Fibroblast of villous mesenchyme (primary cell): ENCODE measurements at places on chromosomes 6 and 20.

DNA sequence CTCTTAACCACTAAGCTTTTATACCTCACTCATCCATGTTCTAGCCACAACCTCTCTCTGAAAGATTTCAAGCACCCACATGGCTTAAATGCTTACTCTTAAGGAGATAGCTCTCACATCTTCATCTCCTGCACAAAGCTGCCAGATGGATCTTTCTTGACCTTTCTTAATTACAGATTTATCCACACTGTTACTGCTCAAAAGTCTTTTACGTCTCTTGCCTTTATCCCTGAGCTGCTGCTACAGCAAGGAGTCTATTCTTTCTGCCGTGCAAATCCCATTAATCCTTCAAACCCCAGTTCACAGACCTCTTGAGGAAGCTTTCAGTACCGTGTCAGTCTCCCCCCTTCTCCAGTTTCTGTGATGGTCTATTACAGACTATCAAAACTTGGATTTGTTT, 54.6 kb downstream of the B4GALT5 start:
- no peak for DNase-seq

- DNase-seq, result no peak
Observed at GRCh38 chr6:27693766-27694546, 218.2 kb downstream of the OR2B2 start.

DNA sequence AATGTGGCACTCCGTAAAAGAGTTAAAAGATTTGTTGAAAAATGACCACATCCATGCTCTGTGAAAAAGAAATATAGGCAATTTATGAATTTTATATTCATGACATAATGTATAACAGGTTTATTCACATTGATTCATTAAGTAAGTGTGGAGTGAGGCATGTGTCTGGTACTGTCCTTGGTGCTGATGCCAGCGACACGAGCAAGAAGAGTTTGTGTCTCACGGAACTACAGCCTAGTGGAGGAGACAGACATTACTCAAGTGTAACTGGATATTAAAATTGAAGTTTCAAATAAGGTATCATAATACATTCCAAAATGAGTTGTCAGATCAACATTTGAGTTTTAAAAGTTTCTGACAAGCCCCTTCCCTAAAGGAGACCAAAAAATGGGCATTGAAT, 158.2 kb upstream of the PRND start:
- DNase-seq, result peak; percentile 82

DNA sequence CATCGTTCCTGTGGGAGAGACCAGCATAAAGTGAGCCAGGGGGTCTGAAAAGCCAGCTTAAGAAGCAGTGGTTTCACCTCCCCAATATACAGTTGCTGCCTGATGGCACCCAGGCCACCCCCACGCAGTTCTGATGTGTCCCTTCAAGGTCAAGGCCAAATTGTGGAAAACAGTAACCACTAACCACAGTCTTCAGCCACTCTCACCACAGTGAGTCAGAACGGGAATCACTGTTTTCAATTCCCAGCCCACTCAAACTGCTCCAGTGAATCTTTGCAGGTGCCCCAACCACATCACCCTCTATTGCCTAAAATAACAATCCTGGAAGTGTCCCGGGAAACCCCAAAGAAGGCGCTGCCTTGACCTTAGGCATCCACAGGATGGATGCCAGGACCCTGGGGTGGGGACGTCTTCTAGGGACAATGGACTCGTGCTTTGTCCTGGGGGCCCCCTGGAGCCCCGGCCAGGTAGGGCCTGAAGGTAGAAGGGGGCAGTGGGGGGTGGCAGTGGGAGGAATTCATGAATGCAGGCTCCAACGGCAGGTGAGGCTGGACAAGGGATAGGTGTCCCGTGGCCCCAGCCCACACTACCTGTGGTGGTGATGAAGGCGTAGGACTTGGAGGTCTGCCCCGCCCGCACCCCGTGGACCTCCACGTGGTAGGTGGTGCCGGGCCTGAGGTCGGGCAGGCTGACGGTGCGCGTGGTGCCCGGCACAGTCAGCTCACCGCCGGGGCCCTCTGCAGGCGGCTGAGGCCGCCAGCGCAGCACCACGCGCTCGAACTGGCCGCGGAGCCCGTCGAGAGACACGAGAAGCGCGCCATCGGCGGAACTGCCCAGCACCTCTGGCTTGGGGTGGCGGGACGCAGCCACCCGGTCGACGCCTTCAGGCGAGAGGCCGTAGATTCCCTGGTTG, 22.2 kb downstream of the TNXB start:
- DNase-seq, result peak; percentile 78

- DNase-seq, result no peak
Observed at GRCh38 chr6:88059191-88059590, 11.6 kb downstream of the SPACA1 start.

DNA sequence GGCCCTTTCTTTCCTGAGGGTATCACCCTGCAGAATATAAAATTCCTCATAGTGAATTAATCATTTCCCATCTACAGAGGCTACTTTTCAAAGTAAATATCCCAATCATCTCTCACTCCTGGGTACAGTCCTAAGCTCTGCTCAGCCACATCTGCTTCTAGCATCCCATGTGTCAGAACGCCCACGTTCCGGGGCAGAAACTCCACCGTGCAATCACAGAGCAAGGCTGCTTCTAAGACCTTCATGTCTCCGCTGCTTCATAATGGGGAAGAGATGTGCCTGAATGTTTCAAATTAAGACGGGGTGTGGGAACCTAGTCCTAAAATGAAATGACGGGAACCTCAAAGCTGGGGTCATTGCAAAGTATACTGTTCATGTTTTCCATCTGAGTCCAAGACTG, 208.8 kb upstream of the GMDS start:
- DNase-seq, result no peak

GRCh38 chr20:11585752-11586352, 331.8 kb upstream of the BTBD3 start:
- DNase-seq, result peak; percentile 10

DNA sequence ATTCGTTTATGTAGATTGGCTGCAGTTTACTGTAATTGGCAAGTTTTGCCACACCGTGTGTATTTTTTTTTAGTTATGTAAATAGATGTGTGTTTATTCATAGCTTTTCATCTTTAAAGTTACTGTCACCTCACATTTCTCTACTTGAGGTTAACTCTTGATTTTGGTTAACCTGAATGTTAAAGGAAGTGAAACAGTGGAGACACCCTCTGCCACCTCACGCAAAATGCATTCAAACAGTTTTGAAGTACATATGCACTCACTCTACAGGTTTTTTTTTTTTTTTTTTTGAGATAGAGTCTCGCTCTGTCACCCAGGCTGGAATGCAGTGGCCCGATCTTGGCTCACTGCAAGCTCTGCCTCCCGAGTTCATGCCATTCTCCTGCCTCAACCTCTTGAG, 17.7 kb downstream of the OR2A4 start:
- DNase-seq, result no peak

DNA sequence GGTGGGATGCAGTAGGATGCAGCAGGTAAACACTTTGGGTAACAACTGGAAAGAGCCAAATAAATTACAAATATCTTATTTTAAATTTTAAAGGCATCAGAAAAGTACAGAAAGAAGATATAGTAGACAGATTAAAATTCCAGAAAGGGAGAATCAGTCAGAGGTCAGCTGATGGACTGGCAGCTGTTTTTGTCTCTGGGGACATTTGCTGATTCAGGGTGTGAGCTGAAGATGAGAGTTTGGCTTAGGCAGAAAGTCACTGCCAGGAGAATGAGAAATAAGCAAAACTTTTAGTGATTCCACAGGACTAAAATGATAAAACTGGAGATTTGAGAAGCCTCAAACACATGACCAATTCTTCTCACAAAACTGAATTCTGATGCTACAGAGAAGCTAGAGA, 39.5 kb downstream of the AHI1 start:
- no peak for DNase-seq

- DNase-seq, result no peak
Observed at GRCh38 chr6:13788820-13789219, 25.5 kb downstream of the MCUR1 start.

GRCh38 chr6:129317931-129318820, 391.8 kb downstream of the ARHGAP18 start:
- peak; percentile 69 for DNase-seq

- peak; percentile 58 for DNase-seq
Observed at GRCh38 chr20:37335642-37336368, 10.1 kb upstream of the SRC start.

GRCh38 chr6:106874481-106874880, 100.0 kb downstream of the CD24 start:
- no peak for DNase-seq

- DNase-seq, result no peak
Observed at GRCh38 chr20:57265336-57265996, 975 bp downstream of the BMP7 start.

DNA sequence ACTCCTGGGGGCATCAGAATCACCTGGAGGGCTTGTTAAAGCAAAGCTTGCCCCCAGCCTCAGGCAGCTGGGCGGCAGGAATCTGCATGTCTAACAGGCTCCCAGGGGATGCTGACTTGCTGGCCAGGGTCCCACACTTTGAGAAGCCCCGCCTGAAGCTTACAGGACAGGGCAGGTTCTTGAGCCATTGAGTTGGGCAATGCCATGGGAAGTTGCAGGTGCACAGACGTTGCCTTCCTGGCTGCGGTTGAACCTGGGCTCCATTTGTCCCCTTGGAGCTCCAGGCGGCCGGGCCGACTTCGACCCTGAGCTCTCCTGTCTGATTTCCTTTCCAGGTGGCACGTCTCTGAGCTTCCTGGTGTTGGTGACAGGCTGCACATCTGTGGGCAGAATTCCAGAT, 46.8 kb downstream of the SYNJ2 start:
- no peak for DNase-seq

DNA sequence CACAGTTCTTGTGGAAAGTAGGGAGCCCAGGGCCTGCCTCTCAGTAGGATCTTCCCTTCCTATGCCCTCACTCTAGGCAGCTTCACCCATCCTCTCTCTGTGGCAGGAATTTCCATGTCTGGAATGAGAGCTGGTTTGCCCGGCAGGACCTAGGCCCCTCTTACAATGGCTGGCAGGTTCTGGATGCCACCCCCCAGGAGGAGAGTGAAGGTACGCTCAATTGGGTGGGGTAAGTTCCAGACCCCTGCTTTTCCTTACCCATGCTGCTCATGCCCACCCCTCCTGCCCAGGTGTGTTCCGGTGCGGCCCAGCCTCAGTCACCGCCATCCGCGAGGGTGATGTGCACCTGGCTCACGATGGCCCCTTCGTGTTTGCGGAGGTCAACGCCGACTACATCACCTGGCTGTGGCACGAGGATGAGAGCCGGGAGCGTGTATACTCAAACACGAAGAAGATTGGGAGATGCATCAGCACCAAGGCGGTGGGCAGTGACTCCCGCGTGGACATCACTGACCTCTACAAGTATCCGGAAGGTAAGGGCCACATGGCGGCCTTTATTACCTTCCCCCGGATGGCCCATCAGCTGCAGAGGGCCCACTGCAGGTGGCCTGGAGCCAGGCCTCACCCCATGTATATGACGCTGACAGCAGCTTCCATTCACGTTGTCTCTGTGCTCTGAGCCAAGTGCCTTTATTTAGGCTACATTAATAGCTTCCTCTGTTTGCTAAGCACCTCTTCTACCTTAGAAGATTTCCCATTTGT, 22.8 kb downstream of the TGM6 start:
- no peak for DNase-seq

GRCh38 chr6:51827580-51827979, 259.8 kb downstream of the PKHD1 start:
- no peak for DNase-seq

DNA sequence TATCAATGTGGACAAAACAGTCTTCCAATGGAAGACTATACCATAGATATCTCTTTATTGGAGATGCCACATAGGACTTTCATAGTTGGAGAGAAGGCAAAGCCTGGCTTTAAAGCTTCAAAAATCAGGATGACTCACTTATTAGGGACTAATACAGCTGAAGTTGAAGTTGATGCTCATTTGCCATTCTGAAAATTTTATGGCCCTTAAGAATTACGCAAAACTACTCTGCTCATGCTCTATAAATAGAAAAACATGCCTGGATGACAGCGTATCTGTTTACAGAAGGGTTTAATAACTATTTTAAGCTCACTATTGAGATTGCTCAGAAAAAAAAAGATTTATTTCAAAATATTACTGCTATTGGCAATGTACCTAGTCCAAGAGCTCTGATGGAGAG, 155.5 kb upstream of the DST start:
- peak; percentile 94 for DNase-seq

GRCh38 chr6:154179434-154179833, 140.4 kb downstream of the OPRM1 start:
- no peak for DNase-seq

DNA sequence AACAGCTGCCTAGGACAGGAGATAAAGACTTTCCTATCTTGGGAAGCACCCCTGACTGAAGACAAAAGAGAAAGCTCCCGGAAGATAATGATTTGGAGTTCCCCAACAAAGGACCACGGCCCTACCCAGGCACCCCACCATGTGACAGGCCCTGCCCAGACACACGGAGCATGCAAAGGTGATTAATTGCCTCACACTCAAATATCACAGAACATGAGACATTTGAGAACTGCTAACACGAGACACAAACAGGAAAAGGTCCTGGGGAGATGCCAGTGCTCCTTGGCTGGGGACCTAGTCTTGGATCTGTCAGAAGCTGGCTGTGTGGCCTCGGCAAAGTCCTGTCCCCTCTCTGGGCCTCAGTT, 82.5 kb upstream of the PTPN1 start:
- peak; percentile 77 for DNase-seq

GRCh38 chr6:136158971-136159370, 91.1 kb downstream of the MTFR2 start:
- DNase-seq, result peak; percentile 53

DNA sequence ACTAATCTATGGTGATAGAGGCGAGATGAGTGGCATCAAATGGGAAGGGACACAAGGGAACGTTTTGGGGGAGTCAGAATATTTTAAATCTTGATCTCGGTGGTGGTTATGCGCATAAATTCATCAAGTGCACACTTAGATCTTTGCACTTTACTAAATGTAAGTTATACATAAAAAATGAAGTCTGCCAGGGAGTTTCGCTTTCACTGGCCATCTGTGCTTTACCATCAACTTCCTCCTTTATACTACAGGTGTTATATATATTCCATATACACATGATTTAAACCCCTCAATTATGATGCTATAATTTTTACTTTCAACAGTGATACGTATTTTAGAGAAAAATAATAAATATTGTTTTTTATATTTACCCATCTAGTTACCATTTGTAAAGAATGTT, 97.6 kb upstream of the AKIRIN2 start:
- DNase-seq, result no peak

GRCh38 chr20:12255461-12255970, 337.8 kb downstream of the BTBD3 start:
- no peak for DNase-seq

- DNase-seq, result peak; percentile 52
Observed at GRCh38 chr6:17297271-17298080, 16.3 kb downstream of the RBM24 start.
